ENCODE measurements at places on chromosomes 2 and 18.

GRCh38 chr2:43038696-43039094, 187.7 kb downstream of the ZFP36L2 start:
- peak; percentile 30 for DNase-seq

GRCh38 chr2:222115296-222115695, 183.5 kb downstream of the PAX3 start:
- DNase-seq, result no peak

- no peak for DNase-seq
Observed at GRCh38 chr2:190996338-190996946, 17.5 kb downstream of the STAT1 start.

DNA sequence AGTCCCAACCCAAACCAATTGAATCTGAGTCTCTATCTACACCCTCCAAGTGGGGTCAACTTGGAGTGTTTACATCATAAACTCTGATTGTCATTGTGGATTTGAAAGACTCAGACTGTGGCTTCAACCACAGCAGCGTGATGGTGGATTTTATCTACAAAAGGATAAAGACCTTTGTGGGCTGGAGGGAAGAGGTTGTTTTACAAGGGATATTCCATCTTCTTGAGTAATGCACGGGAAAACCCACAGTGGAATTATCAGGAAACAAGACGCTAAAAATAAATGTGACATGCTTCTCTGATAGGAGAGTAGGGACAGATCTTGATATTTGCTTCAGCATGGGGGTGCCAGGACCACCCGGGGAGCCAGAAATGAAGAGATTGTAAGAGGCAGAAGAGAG, 93.5 kb downstream of the LPIN1 start:
- DNase-seq, result no peak

GRCh38 chr2:240834377-240834975, 14.5 kb upstream of the KIF1A start:
- DNase-seq, result no peak

DNA sequence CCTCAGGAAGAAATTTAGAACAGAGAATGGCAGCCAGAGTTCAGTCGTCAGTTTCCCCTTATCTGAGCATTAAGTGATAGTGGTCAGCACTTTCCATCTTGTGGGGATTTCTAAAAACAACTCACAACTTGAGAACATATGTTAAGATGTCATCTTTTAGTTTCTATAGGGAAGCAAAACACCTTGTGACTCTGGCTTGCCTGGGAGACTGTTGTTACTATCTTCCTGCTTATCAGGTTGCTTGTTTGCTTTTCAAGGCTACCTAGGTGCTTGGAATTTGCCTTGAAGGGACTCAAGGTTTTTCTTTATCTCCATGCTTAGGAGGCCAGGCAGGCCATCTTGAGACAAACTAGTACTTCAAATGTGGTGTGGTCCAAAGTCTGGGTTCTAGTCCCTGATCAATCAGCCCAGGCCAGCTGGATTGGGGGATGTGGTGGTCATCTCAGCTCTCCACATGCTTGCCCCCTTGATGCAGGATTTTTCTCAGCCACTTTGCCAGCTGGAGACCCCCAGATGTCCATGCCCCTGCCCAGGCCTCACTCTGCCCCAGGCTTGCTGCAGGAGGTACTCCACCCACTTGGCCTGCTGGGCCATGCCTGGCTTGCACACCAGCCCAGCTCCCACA, 125.9 kb downstream of the LYPD1 start:
- DNase-seq, result no peak
